ENCODE measurements at places on chromosomes 2 and 18.

DNA sequence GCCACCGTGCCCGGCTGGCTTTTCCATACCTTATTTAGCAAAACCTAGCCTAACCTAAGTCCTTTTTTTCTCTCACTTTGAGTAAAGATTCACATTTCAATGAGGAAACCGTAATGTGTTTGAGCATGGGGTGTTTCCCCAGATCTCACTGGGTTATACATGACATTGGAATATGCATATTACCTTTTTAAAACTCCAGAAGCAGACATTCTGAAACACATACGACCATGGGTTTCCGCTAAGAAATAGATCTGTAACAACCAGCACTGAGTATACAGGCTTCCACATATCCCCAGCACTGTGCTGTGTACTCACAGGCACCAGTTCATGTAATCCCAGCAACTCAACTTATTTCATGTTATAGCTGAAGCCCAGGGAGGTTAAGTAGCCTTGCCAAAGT lies 41.0 kb upstream of the FOSL2 start:
- DNase-seq = no peak

GRCh38 chr2:64524604-64525316 lies 632 bp downstream of the AFTPH start:
- DNase-seq = no peak

DNA sequence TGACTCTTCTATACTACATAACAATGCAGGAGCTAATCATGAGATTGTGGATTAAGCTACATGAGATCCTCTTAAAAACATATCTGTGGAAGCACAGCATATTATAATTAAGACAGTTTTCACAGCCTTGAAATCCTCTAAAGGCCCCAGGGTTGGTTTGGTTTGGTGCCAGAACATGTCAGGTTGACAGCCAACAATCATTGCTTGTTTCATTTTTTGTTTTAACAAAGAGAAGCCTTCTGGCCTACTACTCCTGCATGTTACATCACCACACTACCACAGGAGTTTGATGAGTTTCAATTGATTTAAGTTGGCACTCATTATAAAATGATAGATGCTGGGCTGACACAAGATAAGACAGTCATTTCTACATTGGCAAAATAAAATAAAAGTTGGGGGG lies 255.9 kb upstream of the ERBB4 start:
- no peak for DNase-seq

DNA sequence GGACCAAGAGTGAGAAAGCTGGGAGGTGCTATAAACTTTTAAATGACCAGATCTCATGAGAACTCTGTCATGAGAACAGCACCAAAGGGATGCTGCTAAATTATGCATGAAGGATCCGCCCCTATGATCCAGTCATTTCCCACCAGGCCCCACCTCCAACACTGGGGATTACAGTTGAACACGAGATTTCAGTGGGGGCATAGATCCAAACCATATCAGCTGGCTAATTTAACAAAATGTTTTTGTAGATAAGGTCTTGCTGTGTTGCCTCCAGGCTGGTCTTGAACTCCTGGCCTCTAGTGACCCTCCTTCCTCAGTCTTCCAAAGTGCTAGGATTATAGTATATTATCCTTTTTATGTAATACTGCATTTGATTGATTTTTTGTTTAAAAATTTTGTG lies 56.0 kb downstream of the NBEAL1 start:
- no peak for DNase-seq

DNA sequence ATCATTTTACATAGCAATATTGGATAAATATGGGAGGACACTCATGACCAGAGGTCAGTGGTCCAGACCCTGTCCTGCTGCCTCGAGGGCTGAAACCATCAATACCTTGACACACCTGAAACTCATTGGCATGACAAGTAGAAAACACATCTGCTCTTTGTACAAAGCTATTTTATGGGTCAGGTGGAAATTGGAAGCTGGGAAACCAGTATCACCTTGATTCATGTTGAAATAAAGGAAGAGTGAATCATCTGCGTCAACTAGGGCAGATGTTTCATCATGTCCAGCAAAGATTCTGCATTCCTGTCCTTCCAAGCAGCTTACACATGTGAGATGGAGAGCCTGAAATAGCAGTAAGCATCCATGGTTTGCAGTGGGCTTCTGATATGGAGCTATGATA lies 80.0 kb upstream of the ERBB4 start:
- no peak for DNase-seq

DNA sequence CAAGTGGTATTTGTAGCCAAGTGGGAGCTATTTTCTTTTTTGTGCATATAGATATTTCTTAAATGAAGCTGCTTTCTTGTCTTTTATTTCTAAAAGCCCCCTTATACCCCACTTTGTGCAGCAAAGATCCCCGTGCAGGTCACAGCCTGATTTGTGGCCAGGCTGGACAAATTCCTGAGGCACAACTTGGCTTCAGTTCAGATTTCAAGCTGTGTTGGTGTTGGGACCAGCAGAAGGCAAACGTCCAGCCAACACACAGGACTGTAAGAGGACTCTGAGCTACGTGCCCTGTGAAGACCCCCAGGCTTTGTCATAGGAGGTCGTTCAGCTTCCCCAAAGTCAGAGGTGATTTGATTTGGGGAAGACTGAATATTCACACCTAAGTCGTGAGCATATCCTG lies 21.9 kb downstream of the FOSL2 start:
- DNase-seq = no peak

GRCh38 chr2:11580697-11581096 lies 46.9 kb downstream of the GREB1 start:
- no peak for DNase-seq

- no peak for DNase-seq
Observed at GRCh38 chr2:179020156-179020750, 29.7 kb downstream of the CCDC141 start.

- no peak for DNase-seq
Observed at GRCh38 chr2:61044636-61045035, 21.0 kb upstream of the SANBR start.

DNA sequence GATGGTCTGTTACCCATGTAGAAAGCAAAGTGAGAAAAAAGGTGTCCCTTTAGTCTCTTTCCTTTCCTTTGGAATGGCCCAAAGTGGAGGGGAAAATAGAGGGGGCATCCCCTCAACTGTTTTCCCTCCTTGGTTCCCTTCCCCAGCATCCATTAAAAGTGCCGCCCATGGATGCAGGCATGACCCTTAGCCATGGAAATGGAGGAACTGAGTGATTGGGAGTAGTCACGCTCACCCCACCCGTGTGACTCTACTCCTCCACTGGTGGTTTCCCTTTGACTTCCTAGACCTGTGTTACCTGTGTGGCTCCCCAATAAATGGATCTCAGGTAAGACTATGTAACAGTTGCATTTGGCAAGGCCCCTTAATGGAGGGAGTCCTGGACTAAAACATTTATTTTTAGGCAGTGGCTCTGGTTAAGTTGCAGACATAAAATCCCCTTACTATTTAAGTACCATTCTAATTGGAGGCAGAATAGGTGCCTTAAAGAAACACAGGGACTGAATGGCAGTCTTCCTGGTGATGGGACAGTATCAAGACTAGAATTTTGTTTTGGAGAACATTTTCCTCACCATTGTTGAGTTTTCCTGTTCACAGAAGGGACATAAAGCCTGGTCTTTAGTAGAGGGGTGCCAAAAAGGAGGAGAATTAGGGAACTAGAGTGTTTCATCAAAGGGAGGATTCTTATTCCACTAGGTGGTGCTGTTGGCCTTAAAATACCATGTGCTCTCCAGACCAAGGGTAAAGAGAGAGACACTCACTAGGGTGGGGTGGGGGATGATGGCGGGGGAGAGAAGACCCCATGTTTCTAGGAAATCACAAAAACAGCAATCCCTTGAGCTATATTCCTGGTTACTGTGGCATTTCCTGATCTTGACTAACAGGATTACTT lies 25.7 kb upstream of the PLA2R1 start:
- no peak for DNase-seq

DNA sequence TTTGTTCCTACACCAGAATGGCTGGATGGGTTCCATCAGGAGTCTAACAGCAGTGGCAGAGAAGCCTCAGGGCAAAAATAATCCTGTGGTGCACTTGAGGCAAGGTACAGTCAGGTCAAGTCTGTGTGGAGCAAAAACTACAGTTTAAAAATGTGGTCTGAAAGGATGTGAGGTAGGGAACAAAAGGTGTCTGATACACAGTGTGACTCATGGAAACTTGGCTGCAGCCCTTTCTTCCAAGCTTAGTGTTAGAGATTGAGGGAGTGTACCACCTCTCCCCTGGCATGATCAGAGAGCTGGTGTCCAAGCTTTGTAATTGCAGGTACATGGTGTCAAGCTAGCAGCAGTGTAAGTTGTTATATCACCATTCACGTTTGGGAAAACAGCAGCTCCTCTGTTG lies 8.9 kb downstream of the ANKAR start:
- DNase-seq = no peak
